Esophagus muscularis mucosa (tissue), 4 donors: ENCODE measurements at places on chromosomes 6 and 20. TPM values are rescaled to one million over a fixed set of nuclear protein-coding genes. Genes with fewer than 3 reads are reported as not detected.

Gene TRAPPC3L
- not detected for total RNA-seq

GRCh38 chr20:35491823-35492222 lies 36.4 kb downstream of the CEP250 start:
- H3K4me3 ChIP-seq, result no peak overlapping the region
- peaks cover 6% of the 10 kb centered on the region for H3K4me1 ChIP-seq

Gene KCNG1
- 0.63 TPM for total RNA-seq

GRCh38 chr20:1212607-1213396 lies 9.5 kb downstream of the C20orf202 start:
- H3K4me1 ChIP-seq, result peaks cover 7% of the 10 kb centered on the region
- no peak overlapping the region for H3K27ac ChIP-seq
- no peaks in the 10 kb centered on the region for H3K36me3 ChIP-seq
- no peak for DNase-seq
- no peaks in the 10 kb centered on the region for H3K27me3 ChIP-seq
- no peak overlapping the region for H3K4me3 ChIP-seq
